Germinal center (tissue), 1 donor: ENCODE measurements at places on chromosomes 5 and 9.

- no peak for DNase-seq
Measured at GRCh38 chr9:90342607-90343006, 300.0 kb downstream of the DIRAS2 start.

DNA sequence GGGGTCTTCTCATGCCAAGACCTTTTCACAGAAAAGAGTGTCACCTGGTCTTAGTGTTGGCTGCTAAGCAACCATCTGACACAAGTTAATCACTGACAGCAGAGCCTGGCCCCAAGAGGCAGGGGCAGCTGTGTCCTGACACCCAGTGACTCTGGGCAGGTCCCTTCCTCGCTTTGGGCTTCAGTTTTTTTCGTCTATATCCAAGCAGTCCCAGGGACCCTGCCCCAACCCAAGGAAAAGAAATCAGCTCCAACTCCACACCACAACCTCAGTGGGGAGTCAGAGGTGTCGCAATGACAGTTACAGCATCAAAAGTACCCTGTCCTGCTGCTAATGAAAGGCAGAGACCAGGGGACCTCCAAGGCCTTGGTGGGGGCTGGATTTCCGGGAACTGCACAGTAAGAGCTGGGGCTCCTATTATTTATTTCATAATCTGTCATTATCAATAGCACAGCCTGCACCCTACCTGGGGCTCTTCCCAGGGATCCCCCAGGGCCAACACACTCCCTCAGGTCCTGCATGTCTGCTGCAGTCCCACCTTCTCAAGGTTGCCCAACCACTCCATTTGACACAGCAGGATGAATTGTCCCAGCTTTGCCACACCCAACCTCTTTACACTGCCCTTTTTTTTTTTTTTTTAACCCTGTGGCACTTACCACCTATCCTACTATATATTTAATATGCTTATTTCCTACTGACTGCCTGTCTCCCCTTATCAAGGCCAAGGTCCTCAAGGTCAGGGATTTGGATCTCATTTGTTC, 9.4 kb downstream of the ANKS6 start:
- no peak for DNase-seq

DNA sequence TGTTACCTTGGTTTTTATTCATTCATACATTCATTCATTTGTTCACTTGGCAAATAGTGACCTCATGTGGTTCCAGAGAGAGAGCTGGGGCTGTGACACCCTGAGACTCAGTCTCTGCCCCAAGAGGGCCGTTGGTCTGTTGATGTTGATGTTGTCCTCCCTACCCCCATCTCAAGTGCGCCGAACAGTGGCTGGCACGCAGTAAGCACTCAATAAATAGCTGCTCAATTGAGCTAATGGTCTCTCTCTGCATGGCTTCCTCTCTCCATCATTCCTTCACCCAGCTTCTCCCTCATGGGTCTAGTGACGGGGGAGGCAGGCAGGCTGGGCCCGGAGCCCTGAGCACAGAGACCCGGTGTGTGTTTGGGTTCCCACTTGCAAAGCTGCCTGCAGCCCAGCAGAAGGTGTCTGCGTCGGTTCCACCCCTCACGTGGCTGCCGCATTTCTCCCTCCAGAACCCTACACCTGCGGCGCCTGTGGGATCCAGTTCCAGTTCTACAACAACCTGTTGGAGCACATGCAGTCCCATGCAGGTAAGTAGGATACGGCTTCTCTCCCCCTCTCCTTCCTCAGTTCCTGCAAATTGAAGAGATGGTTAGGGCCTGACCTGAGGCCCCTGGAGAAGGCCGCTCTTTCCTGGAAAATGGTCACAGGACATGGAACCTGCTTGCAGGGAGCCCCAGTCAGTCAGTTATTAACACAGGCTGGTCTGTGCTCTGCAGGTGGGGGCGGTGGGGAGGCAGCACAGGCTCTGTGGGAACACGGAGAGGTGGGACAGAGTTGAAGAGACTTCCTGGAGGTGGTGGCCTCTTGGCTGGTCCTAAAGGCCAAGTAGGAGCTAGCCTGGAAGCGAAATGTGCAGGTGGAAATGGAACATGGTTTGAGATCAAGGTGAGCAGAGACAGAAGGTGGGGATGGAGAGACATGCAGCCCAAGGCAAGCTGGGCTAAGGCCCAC, 42.0 kb downstream of the AMBP start:
- no peak for DNase-seq

DNA sequence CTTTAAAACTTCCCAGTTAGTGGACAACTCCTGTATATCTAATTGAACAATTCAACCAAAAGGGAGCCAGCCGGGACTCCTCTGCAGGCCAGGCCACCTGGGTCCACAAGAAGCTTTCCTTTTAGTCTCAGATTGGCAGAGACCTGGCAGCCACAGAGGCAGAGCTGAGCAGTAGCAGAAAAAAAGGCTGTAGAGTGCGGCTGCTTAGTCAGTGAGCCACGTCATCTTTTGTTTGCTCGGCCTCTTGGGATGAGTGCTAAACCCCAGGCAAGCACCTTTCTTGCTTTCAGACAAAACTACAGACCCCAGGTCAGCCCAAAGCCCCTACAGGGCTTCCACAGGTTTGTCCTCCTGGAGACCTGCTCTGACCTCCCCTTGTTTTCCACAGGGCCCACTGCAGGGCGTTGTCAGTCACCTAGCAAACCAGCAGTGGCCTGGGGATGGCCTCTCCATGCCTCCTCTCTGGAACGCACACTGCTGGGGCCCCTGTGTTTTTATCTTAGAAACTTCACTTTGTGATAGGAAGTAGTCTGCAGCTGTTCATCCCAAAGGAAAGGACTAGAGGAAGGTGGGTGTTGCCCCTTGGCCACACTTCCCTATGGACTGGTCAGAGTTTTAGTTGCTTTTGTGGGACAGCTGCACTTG, 49.9 kb downstream of the SHB start:
- no peak for DNase-seq

DNA sequence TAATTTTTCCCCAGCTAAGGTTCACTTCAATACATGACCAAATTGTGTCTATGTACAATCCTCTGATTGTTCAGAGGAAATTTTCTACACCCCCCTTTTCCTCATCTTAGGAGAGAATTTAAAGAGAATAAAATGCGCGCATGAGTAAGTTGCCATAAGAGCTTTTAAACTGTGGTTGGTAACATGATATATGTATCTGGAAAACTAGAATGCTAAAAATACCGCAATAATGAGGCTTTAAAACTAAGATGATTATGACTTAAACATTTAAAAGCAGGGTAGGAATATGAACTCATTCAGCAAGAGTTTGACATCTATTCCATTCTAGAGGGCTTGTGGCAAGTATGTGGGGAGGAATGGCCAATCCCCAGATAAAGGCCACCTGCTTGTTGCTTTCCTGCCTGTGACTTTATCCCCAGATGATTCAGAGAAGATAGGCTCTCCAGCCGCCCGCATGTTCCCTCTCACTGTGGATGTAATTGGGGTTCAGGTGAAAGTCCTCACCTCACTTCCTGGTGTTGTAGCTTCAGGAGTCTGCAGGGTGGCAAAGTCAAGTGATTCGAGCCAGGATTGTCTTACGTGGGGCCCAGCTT, 26.5 kb upstream of the BASP1 start:
- no peak for DNase-seq

DNA sequence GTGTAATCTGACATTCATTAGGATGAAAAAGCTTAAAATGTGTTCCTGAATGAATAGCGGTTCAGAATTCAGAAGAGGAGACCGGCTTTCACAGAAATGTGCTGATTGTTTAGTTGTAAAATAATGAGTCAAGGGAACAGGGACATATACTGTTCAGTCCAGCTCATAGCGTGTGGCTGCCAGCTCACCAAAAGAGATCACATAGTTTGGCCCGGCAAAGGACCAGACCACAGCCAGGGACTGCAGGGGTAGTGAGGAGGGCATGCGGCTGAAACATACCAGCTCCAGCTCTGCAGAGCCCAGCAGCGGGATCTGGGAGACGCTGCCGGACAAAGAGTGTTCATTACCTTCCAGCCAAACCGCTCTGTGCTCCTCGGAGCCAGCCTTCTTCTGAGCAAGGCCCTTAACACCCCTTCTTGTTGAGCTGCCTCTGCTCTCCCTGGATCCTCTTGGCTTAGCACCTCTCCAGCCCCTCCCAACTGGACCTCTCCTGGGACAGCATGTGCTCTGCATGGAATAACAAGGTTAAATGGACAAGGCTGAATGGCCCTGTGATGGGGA, 116.8 kb upstream of the CNTLN start:
- no peak for DNase-seq

DNA sequence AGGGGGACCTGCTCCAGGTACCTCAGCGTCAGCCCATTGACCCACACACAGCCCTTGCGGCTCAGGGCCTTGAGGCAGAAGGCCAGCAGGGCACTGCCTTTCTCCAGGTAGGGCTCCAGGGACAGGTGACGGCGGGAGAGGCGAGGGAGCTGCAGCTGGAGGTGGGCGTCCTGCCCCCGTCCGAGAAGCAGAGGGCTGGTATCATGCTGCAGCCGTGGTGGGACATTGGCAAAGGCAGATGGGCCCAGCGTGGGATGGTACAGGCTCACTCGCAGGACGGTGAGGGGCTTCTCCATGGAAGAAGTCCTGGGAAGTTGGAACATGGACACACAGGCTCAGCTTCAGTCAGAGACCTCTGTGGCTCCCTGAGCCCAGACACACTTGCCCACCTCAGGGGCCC, 2.5 kb upstream of the DCANP1 start:
- DNase-seq, result no peak

DNA sequence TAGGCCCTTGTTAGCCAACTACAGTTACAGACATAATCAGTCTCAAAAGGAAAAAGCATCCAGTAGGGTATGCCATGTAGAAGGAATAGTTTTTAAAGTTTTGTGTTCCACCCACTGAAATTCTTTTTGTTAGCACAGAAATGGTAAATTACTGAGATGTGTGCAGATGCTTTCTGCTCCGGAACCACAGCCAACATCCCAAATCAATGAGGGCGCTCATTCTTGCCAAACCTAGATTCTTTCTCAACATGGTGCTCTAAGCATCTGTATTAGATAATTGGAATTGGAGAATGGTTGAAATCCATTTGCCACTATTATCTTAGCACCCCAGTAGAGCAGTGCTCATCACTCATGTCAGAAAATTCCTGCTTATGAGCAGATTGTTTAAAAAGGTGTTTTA, 127.8 kb downstream of the SEC61B start:
- DNase-seq, result no peak

- DNase-seq, result no peak
Measured at GRCh38 chr9:114900942-114901802, 29.2 kb downstream of the TNFSF8 start.

DNA sequence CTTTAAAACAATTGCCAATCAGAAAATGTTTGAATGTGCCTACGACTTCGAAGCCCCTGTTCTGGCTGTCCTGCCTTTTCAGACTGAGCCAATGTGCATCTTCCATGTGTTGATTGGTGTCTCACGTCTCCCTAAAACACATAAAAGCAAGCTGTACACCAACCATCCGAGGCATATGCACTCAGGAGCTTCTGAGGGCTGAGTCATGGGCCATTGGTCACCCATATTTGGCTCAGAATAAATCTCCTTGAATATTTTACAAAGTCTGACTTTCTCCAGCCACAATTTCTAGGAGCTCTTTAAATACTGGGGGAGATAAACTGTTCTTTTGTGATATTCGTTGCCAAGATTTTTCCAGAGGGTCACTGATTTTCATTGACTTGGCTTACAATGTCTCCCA, 53.9 kb downstream of the C9orf57 start:
- no peak for DNase-seq

DNA sequence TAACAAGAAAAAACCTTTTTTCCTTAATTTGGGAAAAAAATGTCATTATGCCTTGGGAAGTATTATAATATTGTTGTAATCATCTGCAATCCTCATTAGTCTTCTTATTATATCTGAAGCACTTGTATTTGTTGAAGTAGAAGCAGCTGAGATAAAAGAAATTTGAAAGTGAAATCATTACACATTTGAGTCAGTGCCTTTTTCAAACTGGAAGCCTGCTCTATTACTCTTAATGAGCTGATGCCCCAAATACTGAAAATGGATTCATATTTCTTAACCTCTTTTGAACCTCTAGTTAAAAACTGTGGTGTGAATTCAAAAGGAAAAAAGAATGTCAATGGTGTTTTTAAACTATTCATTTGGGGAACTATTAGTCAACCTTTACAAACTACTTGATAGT, 1027.7 kb downstream of the NR2F1-AS1 start:
- DNase-seq, result no peak

- DNase-seq, result no peak
Measured at GRCh38 chr5:169781420-169782345, 144.6 kb downstream of the DOCK2 start.

DNA sequence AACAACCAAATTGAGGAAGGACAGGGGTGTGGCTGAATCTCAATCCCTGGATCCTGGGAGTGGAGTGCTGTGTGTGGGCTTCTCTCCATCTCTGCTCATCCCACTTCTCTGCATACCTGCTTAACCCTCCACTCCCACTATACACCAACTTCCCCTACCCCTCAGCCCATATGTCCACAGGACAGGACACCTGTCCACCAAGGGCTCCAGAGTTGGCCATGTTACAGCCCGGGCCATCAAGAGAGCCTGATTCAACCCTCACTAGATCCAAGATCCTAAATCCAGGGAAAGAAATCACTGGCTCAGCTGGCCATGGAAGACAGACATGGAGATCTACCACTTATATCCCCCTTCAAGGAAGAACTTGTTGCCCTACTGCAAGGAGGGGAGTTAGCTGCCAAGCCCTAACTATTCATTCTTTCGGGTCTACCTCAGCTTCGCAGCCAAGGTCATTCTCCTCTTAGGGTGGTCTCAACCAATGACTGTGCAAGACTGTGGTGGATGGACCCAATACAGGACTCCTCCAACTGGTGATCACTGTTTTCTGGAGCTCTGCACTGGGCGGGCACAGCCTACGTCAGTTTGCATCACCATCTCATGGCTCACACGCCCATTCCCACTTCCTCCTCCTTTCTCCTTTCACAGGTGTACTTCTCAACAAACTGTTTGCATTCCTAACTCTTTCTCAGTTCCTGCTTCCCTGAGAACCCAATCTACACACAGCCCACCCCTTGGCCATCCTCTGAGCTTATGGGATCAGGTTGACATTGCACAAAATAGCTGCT, 53.7 kb upstream of the ZBTB43 start:
- DNase-seq, result no peak

DNA sequence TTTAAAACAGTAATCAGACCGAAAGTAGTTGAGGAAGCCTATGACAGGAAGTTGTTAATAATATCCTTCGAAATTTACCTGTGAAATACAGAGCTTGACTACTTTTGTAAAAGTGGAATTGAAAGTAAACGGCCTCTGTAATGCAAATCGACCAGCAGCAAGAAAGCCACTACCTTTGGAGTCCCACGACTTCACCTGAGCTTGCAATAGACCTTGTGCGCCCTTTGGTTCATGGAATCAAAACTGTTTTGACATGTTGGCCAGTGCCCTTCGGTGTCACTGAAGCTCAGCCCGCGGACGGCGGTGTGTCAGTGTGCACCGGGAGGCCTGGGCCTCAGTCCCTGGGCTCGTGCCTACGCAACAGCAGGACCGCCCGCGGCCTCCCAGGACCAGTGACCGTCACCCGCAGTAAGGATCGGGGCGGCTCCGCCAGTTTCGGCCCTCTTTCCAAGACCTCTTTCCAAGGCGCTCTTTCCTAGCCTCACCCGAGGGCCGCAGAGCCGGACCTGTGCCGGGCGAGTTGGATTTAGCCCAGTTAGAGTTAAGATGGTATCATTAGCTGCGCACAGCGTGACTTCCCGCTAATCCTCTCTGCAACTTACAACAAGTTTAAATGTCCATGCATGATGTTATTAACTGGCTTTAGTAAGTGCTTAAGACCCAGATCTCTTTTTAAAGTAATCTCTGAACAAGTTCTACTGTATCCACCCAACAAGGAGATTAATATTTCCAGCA, 223.3 kb downstream of the MEF2C start:
- peak; percentile 67 for DNase-seq

- DNase-seq, result no peak
Measured at GRCh38 chr9:84775056-84775643, 105.6 kb downstream of the NTRK2 start.

- no peak for DNase-seq
Measured at GRCh38 chr9:3268223-3268622, 257.6 kb downstream of the RFX3 start.
